ENCODE measurements at places on chromosomes 2 and 18.

- no peak for DNase-seq
Measured at GRCh38 chr2:175984846-175985245, 17.2 kb downstream of the LNPK start.

GRCh38 chr18:76571689-76572088, 76.6 kb upstream of the ZNF516 start:
- DNase-seq: no peak

- DNase-seq: no peak
Measured at GRCh38 chr2:2800697-2801096, 469.6 kb upstream of the MYT1L start.

DNA sequence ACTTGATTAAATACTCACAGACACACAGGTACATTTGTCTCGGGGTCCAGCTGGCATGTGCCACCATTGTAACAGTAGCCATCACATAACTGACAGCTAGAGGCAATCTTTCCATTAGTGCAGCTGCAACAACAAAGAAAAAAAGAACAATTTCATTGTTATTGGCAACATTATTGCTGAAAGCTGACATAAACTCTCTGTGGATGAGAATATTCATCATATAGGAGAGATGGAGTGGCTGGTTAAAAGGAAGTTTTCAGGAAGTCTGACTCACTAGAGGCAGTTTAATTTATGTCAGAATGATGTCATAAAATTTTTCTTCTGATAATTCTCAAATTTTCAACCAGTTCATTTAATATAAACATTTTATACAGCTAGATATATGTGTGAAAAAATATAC, 1490.0 kb upstream of the NXPH2 start:
- DNase-seq: no peak

- no peak for DNase-seq
Measured at GRCh38 chr2:234075947-234076346, 25.4 kb downstream of the SPP2 start.

DNA sequence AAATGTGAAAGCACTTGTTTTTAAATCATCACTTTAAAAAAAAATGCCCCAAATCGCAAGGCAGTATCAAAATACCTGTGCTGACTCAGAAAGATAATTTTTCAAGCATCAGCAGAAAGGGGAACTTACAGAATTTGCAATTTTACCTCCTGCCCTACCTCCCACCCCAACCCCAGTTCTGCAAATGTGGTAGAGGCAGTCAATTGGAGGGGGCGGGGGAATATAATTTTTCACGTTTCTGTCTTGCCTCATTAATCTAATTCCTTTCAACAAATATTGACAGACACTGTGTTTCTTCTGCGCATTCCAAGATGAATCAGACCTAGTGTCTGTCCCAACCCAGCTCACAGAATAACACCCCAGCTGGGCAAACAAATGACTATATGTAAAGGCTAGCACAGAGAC, 76.8 kb downstream of the ALPK2 start:
- no peak for DNase-seq

DNA sequence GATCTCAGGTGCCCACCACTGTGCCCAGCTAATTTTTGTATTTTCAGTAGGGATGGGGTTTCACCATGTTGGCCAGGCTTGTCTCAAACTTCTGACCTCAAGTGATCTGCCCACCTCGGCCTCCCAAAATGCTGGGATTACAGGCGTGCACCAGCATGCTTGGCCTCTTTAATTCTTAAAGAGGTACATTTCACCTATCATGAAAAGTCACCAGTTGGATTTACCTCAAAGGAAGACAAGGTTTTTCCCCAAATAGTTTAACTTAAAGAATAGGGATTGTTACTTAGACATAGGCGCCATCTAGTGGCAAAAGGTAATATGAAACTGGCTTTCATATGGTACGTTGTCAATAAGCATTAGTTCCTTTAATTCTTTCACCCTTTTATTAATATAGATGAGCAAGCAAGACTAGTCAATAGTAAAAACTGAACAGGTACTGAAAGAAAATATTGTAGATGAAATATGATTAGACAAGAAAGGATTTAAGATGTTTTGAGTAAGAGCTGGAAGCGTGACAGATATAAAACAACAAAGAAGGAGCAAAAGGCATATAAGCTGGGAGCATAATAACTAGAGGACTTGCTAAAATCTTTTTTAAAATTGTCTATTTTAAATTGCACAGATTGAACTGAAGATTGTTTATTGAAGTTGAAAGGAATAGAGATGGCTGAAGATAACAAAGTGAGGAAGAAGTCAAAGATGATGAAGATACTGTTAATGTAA, 35.0 kb upstream of the PSMD14 start:
- DNase-seq: peak; percentile 74

- DNase-seq: peak; percentile 18
Measured at GRCh38 chr18:55861266-55861665, 273.3 kb upstream of the TCF4 start.
